ENCODE measurements at places on chromosomes 2 and 18.

DNA sequence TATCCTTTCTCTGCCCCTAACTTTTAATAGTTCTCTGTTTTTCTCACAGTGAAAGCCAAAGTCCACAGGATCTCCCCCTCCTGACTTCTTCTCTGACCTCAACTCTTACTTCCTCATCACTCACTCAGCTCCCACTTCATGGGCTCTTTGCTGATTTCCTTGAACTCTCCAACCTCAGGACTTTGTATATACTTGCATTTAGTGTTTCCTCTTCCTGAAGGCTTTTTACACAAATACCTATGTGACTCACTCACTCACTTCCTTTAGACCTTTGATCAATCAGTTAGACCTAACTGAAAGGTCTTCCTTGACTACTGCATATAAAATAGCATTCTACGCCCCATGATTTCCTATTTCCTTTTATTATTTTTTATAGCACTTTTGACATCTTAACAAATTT lies 233.1 kb upstream of the MEX3C start:
- no peak for DNase-seq

DNA sequence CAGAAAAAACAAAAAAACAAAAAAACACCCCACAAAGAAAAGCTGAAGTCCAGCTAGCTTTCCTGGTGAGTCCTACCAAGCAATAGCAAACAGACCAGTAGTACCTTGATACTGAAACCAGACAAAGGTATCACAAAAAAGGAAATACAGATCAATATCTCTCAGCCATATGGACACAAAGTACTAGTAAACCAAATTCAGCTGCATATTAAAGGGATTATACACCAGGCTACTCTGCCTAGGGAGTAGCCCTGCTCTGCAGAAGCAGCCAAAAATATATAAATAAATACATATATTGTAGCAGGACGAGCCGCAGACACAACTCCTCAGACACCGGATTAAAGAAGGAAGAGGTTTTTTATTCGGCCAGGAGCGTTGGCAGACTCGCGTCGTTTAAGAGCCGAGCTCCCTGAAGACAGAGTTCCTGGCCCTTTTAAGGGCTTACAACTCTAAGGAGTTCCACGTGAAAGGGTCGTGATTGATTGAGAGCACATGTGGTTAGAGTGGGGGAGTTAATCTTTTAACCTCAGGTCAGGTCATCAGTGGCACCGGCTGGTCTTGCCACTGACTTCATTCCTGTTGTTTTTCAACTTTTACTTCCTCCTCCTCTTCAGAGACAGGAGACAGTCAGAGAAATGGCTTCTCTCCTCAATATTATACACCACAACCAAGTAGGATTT lies 38.4 kb upstream of the DTNB start:
- DNase-seq, result no peak

DNA sequence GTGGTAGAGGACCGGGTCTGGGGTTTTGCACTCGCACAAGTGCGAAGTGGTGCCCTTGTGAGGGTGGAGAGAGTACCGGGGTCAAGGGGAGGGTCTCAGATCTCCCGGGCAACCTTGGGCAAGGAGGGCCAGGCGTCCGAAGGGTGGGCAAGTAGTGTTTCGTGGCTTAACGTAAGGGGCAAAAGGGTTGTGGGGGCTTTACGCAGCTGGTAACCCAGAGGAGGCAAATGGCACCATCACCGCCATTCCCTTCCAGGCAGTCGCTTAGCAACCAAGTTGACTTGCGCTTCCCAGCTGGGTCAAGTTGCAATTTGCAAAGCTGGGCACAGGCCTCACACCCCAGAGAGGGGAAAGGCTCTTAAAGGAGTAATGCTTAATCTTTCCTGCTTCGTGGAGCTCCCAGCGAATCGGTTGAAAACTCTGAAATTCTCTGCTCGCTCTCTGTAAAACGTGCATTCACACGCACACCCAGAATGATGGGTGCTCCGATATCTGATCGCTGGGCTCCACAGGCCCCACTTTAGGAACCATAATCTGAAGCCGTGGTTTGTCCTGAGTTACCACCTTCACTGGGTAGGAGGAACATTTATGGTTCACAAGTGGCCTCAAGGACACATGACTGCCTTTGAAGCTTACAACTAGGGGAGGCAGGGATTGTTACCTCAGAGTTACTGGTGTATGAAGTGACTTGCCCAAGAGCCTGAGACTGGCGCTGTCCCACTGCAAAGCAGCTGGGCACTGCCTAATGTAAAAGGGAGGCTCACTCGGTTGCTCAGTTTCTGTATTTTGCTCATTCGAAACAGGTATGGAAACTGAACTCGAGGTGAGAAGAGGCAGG lies 127.9 kb downstream of the UXS1 start:
- DNase-seq, result no peak

DNA sequence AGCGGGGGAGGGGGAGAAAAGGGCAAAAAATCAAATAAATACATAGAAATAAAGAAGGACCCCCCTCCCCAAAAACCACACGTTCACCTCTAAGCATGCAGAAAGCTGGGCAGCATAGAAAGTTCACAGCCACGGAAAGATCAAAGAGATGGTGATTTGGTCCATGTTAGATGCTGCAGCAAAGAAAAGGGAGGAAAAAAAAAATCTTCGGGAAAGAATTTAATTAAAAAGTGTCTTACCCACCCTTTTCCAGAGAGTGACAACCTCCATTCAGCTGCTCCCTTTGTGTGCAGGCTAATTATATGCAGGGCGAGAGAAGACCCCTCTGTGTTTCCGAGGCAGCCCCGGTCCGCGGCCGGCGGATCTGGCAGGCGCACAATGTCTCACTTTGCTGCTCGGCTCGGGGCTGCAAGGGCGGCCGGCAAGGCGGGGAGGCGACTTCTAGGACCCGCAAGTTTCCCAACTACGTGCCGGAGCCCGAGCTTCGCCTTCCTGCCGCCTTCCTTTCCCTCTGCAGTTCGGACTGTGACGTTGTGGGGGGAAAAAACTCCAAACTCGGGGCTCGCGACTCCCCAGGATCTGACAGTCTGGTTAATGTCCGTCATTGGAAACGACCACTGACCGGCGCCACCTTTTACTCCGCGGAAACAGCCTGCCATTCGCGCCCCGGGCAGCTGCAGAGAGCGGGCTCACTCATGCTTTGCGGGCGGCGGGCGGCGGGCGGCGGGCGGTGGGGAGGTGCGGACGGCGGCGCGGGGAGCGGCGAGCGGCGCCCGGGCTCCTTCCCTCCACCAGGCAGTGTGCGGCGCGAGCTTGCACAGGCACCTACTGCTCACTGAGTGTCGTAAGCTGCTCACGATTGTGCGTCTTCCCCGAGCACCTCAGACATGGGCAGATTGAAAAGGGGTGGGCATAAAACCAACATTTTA lies at the start of gene LRRTM1:
Gene LRRTM1, minus strand, starts transcription at position 844 of the 929 bp plus-strand sequence. CDS start 933 bp downstream, outside the sequence.
- DNase-seq, result peak; percentile 52

DNA sequence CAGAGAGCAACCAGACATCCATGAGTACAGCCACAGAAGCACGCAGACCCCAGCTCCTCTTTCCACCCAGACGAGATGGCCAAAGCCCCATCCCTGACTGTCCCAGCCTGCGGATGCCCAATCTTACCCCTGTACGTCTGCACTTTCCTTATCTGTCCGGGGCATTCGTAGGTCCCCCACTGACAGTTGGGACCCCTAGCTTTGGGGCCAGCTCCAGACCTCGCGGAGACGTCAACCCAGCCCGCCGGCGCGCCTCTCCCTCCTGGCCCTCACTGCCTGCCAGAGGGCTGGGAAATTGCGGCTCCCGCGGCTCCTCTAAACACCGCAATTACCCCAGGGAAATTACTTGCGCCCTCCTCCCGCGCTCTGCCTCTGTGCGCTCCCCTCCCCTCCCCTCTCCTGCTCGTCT lies 2.3 kb downstream of the ECEL1 start:
- DNase-seq, result no peak

DNA sequence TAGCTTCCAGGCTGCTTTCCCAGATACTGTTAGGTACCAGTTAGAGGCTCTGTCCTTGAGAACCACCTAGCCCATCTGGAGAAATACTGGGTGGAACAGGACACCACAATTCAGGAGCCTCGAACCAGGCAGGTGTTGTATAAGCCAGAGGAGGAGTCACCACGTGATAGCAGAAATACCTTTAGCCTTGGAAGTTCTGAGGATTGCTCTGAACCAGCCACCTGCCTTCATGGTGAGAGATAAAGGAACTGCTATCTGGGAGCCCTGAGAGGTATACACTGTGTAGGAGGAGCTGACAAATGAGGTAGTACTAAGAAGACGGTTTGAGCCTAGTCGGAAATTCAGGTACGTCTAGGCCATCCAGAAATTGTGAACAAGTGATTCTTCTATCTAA lies 7.6 kb upstream of the GPBAR1 start:
- DNase-seq, result no peak

DNA sequence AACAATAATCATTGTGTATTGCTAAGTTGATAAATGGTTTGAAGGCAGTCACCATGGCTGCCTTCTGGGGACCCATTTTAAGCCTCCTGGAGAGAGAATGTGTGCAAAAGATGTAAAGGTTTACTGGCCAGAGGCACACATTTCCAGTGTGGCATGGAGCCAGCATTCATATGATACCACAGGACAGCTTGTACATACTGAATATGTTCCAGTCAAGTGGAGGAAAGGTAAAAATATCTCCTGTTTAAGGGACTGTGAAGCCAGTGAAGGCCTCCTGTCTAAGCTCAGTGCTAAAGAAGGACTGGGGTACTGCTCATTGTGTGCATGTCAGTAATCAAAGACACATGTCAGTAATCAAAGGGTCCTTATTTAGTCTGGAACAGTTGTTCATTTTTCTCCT lies 119.2 kb downstream of the BABAM2 start:
- DNase-seq, result no peak

DNA sequence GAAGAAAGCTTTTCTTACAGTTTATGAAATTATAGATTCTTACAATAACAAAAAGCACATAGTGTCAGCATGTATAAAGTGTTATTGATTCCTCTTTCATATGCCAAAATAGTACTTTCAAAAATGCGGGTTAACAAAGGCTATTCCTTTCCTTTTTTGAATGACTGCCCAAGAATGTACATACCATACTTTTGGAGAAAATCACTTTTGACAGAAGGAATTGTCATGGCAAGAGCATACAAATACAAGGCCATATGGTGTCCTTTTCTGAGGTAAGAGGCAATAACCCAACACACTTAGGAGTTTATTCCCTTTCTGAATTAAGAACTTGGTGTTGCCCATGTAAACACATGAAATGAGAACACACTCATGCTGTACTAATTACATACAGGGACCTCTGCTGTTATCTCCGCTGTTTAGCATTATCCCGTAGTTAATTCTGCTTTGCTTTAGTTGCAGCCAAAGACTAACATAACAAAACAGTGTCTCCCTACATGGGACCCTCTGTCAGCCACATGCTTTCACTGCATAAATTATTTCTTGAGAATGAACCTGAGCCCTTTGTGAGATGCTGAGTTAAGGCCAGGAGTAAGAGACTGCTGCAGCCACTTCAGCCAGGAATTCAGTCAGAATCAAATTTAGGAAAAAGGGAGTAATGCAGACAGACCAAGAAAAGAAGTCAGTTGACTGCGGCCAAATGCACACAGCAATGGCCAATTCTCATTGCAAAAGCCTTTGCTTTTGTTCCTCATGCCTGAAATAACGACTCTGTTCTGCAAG lies 67.0 kb downstream of the CDH2 start:
- DNase-seq, result no peak

DNA sequence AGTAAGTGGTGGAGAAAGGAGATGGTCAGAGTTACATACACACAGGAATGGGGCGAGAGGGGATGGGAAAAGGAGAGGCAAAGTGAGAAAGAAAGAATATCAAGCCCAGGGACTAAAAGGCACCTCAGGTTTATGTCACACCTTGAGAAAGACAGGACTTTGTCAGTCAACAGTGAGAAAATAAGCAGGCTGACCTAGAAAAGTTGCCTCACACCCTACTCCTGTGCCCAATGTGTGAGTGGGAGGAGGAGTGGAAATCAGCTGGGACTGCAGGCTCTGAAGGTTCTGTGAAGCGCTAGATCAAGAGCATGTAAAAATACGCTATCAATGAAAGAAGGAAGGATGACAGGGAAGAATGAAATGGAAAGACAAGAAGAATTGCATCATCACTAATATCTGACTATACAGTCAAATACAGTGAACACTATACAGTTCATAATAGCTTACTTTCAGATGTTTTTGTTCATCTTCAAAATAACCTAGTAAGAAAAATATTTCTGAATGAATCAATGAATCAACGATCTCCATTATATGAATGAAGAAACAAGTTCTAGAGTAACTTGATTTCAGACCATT lies 10.7 kb downstream of the VPS54 start:
- no peak for DNase-seq

- DNase-seq, result no peak
Measured at GRCh38 chr2:178441426-178441825, 9.5 kb downstream of the PRKRA start.

- no peak for DNase-seq
Measured at GRCh38 chr2:75238670-75239330, 39.5 kb upstream of the TACR1 start.

DNA sequence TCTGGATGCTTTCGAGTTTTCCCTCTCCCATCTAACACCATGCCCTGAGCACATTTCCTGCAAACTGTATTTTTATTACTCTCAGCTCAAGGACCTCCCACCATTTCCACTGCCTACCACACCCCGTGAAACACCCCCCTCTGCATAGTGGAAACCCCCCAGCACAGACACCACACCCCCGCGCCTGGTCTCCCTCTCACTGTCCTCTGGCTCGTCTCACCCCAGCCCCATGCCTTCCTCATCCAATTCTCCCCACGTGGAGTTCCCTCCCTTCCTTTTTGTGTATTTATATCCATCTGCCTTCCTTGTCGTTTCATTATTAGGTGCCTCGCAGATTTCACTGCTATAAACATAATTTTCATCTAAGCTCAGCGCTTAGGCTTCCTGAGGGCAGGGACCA lies 307.5 kb downstream of the CELF4 start:
- no peak for DNase-seq

- DNase-seq, result peak; percentile 47
Measured at GRCh38 chr2:148876595-148877402, 1.8 kb downstream of the KIF5C start.

- no peak for DNase-seq
Measured at GRCh38 chr2:113692698-113693428, 63.6 kb downstream of the SLC35F5 start.

DNA sequence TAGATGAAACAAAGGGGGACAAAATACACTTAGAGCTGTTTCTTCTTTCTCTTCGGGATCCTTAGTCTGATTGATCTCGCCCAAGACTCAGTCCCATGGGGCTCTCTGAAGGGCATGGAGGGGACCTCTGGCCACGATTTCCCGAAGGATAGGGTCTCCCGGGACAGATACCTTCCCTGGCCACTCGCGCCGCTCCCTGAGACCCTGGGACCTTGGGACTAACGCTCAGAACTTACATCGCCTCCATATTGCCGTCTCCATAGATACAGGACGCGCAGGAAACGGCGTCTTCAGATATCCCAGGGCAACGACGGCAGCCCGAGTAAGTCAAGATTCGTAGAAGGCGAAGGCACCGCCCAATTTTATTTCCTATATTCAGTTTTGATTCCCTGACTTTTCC lies at the start of gene CFAP65:
Gene CFAP65, minus strand, starts transcription at position 265 of the 400 bp plus-strand sequence. CDS start 2,468 bp downstream, outside the sequence.
- peak; percentile 45 for DNase-seq

All from anterior cingulate cortex (tissue), 58 donors.